ENCODE measurements at places on chromosomes 6 and 20.

DNA sequence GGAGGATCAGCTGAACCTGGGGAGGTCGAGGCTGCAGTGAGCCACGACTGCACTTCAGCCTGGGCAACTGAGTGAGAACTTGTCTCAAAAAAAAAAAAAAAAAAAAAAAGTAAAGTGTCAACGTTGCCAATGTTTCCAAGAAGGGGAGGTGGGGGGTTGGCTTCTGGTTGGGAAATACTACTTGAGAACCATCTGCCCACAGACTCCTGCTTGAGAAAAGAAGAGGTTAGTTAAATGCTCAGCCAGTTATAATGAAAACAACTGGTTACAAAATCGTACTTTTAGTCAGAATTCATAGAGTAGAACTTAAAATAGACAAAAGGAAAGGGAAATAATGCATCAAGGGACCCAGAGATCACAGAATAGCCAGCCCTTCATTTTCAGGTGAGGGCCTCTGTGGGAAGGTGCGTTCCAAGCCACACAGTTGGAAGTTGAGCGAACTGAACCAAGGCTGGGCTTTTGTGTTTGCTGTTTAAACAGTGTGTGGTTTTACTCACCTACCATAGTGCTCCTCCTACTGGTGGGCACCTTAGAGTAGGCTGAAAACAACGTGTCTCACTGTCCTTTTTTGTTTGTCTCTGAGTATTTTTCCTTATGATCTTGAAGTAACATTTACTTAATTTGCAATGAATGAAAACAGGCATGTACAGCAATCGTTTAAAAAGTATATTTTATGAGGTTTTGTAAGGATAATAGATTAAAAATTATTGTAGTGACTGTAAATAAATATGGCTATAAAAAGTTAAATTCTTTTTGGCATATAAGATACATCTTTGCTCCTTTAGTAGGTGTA is 200.7 kb downstream of the BCAS1 start:
- DNase-seq: peak; percentile 89

GRCh38 chr20:60559462-60559861 is 601.2 kb downstream of the CDH26 start:
- DNase-seq: no peak

- DNase-seq: no peak
Measured at GRCh38 chr6:31899215-31899614, 1.7 kb upstream of the EHMT2 start.

DNA sequence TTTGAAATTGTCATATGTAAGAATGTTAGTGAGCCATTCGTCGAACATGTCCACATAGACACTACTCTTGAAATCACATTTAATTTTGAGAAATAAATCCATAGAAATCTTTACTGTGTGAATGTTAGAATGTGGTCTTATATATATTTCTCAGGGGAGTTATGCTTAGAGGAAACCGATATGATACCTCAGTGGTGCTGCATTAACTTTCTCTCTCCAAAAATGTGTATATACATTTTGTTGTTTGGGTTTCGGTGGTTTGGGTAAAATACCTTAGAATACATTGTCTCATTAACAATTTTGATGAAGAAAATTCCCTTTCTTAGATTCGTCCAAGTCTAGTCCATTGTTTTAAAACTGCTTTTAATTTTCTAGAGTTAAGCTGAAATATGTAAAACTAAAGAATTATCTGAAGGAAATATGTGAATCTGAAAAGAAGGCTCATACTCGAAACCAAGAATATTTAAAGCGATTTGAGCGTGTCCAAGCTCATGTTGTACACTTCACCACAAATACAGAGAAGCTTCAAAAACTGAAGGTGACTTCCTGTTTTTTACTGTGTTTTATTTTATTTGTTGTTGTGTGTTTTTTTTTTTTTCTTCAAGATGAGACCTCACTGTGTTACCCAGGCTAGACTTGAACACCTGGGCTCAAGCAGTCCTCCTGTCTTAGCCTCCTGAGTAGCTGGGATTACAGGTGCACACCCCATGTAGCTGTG is 10.3 kb downstream of the KIZ start:
- no peak for DNase-seq

- DNase-seq: no peak
Measured at GRCh38 chr6:149752600-149753373, 3.2 kb downstream of the PCMT1 start.

GRCh38 chr6:6971369-6971768 is 136.4 kb upstream of the RREB1 start:
- no peak for DNase-seq

DNA sequence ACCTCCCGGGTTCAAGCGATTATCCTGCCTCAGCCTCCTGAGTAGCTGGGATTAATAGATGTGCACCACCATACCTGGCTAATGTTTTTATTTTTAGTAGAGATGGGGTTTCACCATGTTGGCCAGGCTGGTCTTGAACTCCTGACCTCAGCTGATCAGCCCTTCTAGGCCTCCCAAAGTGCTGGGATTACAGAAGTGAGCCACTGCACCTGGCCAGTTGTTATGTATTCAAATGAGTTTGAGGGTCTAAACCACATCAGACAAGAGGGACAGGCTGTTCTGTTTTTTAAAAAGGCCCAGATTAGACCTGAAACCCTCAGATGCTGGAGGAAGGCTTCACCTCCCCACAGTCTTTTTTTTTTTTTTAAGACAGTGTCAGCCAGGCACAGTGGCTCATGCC is 4.1 kb upstream of the SPAG4 start:
- DNase-seq: no peak

- no peak for DNase-seq
Measured at GRCh38 chr6:133034509-133035206, 206.5 kb upstream of the EYA4 start.

DNA sequence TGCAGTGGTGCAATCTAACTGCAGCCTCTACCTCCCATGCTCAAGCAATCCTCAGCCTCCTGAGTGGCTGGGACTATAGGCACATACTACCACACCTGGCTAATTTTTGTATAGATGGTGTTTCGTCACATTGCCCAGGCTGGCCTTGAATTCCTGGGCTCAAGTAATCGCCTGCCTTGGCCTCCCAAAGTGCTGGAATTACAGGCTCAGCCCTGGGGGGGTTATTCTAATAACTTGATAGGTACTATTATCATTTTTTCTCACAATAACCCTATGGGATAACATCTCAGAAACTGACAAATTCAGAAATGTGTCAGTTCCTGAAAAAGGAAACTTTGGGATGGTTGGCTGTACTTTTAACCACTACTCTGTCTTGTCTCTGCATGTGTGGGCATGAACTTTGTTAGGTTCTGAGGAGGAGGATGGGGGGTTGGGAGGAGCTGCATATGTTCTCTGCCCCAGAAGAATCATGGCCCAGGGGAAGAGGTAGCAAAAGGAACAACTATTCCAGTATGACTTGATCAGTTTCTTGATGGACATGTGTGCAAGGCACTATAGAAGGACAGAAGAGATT is 169.9 kb downstream of the CARMIL1 start:
- DNase-seq: peak; percentile 82

DNA sequence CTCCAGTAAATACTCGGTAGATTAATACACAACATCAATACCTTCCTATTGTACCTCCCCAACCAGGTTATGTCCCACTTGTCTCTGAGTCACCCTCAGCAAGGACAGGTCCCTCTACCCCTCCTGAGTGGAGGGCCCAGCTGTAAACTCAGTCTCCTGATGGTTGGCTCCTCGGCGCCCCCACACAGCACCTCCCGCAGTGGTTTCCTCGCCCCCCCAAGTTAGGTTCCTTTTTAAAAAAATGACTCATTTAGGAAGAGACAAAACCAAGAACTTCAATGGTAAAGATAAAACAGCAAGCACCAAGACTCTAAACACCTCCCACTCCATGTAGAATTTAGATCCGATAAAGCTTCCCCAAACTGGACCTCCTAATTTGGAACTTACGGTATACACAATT is 83.5 kb downstream of the TRERF1 start:
- no peak for DNase-seq

- DNase-seq: no peak
Measured at GRCh38 chr6:31060145-31060544, 49.9 kb downstream of the MUC22 start.

- no peak for DNase-seq
Measured at GRCh38 chr6:107639511-107639910, 149.6 kb downstream of the SOBP start.

- no peak for DNase-seq
Measured at GRCh38 chr6:45969026-45969425, 46.6 kb downstream of the CLIC5 start.

DNA sequence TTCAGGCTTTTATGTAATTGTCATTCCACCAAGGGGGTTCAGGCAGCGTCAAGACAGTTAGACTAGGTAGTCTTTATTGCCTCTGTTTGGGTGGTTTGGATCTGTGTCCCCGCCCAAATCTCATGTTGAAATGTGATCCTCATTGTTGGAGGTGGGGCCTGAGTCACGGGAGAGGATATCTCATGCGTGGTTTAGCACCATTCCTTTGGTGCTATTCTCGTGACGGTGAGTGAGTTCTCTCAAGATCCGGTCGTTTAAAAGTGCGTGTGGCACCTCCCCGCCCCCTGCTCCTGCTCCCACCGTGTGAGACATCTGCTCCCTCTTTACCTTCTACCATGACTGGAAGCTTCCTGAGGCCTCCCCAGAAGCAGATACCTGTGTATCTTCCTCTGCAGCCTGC is 51.3 kb upstream of the FOXC1 start:
- no peak for DNase-seq

- no peak for DNase-seq
Measured at GRCh38 chr6:100246206-100246605, 218.5 kb downstream of the SIM1 start.

GRCh38 chr6:3899061-3899460 is 49.9 kb downstream of the FAM50B start:
- DNase-seq: no peak

DNA sequence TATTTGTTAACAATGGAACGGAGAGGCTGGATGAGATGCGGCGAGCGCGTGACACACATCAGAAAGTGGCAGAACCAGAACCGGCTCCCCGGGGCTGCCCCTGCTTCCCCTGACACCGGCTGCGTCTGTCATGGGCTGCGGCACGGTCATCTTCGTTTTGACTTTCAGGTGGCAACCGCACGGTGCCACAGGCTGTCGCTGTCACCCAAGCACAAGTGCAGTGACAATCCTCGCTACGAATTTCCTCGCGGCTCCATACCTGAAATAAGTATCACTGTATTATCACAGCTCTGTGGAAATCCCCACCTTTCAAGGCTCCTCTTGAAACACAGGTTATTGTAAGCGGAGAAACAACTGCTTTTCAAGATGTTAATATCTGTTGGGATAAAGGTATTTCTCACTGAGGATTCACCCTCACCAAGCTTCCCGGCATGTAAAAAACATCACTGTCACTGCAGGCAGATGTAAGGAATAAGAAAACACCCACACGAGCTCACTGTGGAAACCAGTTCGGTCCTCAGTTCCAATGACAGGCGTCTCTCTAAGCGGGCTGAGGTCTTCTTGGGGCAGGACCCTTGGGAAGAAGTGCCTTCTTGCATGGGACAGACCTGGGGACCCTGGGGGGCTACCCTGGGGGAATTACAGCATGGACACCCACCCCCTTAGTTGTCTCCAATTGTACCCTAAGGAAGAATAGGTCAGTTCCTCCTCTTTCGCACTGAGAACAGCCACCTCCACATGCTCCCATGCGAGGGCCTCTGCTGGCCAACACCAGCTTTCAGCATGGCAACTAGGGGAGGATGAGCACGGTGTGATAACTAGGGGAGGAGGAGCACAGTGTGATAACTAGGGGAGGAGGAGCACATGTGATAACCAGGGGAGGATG is 86.3 kb downstream of the DACT2 start:
- no peak for DNase-seq

Data from epithelial cell of esophagus (primary cell).